Hindlimb muscle (tissue), 1 donor: ENCODE measurements at places on chromosomes 5 and 9.

GRCh38 chr5:2697446-2698200 lies 53.9 kb downstream of the IRX2 start:
- no peak for DNase-seq

- DNase-seq = no peak
Measured at GRCh38 chr5:145433077-145433476, 402.1 kb downstream of the PRELID2 start.

GRCh38 chr9:85743275-85744128 lies 1.7 kb upstream of the AGTPBP1 start:
- DNase-seq = peak; percentile 8

DNA sequence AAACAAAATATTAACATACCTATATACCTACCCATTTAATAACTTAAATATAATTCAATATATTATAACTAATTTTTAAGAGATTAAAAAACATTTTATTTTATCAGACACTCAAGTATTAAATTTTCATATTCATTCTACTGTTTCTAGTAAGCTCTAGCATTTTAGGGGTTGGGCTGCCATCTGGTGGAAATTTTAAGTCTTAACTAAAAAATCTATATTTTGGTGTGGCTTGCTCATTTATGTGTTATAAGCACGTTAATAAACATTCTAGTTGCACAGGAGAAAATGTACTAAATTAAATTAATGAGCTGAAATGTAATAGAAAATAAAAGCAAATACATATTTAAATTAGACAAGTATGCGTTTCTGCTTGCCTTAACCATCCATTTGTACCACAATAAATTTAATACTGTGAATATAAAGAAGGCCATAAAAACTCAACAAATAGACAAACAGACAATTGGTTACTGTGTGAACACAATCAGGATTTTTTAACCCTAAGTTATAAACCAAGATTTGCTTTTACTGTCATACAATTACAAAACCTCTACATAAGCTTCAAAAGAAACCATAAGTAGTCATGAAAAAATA lies 1728.3 kb upstream of the CDH9 start:
- peak; percentile 15 for DNase-seq

- no peak for DNase-seq
Measured at GRCh38 chr5:130111746-130112145, 207.5 kb downstream of the CHSY3 start.

DNA sequence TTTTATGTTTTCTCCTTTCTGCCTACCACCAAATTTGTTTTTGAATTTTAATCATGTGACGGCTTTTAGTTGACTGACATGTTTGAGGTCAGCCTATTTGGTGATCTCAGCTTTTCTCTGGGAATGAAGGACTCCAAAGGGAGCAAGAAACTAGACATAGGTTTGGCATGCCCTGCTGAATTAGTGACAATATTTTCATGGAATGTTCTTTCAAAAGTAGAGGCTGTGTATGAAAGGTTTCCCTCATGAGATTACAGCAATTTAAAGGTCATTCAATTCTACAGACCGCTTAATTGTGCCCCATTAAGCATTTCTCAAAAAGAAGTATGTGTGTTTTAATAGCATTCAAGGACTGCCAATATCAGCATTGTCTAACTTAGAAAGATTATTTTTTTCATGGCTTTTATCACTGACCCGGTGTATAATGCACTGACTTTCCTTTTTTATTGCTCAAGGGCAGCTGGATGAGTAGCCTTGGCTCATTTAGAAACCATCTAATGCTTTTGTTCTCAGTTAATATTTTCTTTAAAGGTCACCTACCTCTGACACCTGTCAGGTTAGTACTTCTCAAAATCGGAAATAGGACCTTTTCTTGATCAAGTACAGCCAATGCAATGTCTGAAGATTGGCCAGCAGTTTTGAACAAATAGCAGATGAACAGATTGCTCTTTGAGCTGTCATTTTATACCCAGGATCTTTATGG lies 8.1 kb upstream of the MLLT3 start:
- DNase-seq = no peak

DNA sequence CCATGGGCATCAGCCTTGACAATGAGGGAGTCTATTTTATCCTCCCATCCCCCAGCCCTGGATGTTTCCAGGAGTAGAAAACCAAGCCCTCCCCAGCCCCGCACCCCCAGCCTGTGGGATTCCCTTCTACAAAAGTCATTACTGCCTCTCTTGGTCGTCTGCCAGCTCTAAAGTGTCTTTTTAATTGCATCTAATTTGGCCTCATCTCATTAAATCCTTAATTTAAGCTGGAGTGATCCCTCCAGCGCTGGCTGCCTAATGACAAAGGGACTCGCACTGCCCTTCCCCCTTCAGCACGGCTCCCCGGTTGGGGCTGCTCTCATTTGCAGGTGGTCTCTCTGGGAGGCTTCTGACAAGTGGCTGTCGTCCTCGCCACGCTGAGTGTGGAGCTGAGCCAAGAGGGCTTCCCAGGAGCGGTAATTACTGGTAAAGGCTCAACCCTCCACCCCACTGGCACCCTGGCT lies 107.9 kb upstream of the ALDH1B1 start:
- DNase-seq = no peak

DNA sequence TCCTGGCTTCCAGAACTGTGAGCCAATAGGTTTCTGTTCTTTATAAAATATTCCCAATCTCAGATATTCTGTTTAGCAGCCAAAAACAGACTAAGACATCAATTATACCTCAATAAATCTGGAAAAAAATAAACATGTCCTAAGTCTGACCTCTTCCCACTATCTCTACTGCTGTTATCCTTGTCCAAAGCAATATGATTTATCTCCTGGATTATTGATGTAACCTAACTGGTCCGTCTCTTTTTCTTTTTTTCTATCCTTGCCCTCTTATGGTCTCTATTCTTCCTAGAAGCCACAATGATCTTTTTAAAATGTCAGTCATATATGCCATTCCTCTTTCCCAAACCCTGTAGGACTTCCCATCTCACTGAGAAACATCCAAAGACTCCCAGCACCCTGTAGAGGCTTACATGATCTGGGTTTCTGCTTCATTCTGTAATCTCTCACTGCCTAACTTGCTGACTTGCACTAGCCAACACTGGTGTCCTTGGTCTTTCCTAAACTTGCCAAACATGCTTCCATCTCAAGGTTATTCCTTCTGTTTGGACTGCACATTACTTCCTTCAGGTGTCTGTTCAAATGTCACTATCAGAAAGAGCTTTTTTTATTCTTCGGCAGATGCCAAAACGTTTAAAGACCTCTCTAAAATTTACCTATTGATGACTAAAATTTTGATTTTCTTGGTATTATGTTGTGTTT lies 13.1 kb downstream of the FOCAD start:
- no peak for DNase-seq

DNA sequence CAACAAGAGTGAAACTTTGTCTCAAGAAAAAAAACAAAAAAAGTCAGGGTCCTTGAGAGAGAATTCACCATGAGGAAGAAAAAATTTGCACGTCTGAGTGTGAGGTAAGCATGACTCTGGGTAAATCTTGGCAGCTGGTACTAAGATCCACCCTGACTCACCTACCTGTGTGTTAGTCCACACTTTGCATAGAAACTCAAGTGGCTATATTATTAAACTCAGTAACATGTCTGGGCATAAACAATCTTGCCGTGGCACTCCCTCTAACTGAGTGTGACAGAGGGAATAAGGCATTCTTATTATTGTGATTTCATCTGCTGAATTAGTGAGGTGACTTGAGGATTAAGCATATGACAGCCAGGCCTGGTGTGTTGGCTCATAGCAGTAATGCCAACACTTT lies 259.4 kb upstream of the VLDLR start:
- no peak for DNase-seq

- no peak for DNase-seq
Measured at GRCh38 chr9:135038331-135038730, 49.1 kb upstream of the OLFM1 start.

GRCh38 chr9:126049088-126049487 lies 277.5 kb upstream of the MVB12B start:
- DNase-seq = no peak

DNA sequence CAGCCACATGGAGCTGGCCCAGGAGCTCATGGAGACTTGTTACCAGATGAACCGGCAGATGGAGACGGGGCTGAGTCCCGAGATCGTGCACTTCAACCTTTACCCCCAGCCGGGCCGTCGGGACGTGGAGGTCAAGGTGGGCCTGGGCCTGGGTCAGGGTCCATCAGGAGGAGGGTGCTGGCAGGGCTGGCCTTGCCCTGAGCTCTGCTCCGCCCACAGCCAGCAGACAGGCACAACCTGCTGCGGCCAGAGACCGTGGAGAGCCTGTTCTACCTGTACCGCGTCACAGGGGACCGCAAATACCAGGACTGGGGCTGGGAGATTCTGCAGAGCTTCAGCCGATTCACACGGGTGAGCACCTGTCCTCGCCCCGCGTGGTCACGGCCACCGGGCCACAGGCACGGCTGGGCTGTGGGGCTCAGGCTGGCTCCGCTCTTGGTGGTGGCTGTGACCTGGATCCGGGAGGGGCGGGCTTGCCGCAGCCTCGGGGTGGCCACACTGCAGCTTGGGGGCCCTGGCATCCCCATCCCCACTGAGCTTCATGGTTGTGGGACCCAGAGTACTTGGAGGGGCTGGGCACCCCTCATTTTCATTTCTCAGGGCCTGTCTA lies 7.1 kb downstream of the DPP7 start:
- no peak for DNase-seq

- DNase-seq = no peak
Measured at GRCh38 chr5:34806532-34806931, 32.4 kb upstream of the TTC23L start.

DNA sequence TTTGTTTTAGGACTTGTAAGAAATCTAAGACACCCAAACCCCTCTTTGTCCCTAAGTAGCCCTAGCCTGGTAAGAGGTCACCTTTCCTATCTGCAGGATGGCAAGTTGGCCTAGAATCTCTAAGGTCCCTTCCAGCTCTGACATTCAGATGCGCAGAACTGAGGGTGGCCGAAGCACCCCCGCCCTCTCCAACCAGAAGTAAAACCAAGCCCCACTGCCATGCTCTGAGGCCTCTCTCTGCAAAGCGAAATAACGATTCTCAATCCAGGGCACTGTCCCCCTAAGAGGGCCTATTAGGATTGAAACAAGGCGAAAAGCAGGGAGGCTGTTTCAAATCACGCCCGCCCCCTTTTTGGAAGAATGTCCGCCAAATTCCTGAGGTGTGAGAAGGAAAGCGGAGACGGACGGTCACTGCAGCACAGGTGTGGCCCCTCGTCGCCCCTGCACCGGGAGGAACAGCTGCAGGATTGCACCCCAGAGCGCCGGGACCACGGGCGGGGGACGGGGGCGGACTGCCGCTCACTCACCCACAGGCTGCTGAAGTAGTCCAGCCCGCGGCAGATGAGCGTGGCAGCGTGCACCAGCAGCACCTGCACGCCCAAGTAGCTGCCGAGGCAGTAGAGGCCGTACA lies 824 bp downstream of the TMEM245 start:
- DNase-seq = no peak

DNA sequence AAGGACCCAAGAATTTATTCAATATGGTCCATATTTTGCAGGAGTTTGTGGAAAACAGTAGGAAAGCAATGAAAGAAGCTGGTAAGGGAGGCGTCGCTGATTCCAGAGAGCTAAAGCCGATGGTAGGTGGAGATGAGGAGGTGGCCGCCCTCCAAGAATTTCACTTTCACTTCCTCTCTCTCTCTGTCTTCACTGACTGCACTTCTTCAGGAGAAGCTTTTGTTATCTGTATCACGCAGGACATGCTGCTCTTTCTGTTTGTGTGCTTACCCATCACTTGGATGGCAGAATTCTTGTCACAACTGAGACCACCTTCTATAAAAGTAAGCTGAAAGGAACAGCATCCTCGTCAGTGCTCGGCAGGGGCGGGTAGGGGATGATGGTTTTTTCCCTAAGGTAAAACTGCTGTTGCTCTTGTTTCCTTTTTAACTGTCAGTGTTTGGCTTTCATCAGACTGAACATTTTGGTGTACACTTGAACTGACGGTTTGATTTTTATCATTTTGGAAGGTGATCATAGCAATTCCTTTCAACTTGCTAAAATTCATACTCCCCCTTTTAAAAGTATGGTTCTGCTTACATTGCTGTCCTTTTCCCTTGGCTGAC lies 62.4 kb upstream of the FSD1L start:
- DNase-seq = peak; percentile 24

DNA sequence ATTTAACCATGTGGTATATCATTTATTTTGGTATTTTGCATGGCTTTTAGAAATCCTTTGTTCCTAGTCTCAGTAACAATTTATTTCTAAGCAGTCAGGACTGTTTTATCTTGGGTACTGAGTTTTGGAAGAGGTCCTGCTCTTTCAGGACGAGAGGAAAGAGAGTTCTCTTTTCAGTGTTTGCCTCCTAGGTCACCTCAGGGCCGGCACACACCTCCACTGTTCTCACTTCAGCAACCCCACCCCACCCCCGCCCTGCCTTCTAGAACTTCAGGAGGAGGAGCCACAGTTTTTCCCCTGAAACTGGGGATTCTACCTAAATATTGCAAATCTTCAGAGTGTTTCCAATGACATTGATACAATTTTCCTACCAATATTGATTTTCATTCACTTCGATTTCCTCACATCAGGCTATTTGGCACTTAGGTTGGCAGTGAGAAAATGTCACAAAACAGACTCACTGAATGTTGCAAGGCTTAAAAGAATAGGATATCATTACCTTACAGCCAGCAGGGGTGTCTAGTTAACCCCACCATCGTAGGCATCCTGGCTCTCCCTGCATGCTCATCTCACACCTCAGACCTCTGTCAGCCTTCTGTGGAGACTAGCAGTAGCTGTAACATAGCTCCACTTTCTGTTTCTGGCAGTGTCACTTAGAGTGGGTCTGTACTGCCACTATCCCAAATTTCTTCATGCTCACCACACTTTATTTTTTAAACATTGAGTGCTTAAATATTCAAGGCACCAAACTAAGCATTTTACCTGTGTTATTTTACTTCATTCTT lies 5.4 kb downstream of the IGIP start:
- no peak for DNase-seq

DNA sequence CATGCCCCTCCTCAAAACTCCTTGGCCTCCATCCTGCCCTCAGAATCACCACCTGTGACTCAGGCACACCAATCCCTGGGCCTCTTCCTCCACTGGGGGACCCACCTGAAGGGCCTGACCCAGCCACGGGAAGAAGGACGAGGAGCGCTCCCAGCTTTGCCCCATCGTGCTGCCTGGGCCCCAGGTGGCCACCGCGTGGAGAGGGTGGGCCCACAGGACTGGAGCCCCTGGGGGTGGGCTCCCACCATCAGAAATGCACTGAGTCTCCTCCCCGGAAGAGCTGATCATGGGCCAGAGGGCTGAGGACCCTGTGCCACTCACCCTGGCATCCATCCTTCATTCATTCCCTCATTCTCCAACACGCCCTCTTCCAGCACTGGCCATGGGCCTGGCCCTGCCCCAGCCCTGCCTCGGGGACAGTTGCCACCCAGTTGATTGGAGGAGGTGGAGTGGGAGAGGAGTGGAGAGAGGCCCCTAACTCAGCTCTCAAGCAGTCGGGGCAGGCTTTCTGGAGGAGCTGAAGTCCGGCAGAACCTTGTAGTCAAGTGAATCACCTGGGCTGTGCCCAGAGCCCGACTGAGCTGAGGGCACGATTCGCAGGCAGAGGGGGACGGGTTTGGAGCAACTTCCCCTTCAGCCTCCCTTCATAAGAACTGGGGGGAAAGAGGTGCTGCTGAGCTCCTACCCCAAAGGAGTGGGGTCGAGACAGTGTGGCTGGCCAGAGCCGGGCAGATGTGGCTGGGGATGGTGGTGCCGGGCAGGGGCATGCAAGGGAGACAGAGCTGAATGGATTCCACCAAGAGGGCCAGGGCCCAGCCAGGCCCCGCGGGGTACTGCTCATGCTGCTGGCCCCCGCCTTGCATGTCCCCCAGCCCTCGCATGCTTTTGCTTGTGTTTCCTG lies 29.6 kb downstream of the DNM1 start:
- DNase-seq = no peak
